Spinal cord (tissue), 10 donors: ENCODE measurements at places on chromosomes 11 and 22. TPM values are rescaled to one million over a fixed set of nuclear protein-coding genes. Genes with fewer than 3 reads are reported as not detected.

Gene RBM4B
- 53.2 TPM for total RNA-seq

Gene ZNF74
- 14.3 TPM for total RNA-seq

Gene SNX19
- 64.4 TPM for total RNA-seq

Gene ENTHD1
- total RNA-seq, result 0.10 TPM

Gene APOBEC3G
- 9.5 TPM for total RNA-seq

Gene ARHGAP32
- 29.0 TPM for total RNA-seq

Gene DUSP8
- 2.9 TPM for total RNA-seq
